ENCODE measurements at places on chromosomes 12 and 14. TPM values are rescaled to one million over a fixed set of nuclear protein-coding genes. Genes with fewer than 3 reads are reported as not detected.
A peak's percentile ranks its signal among the peaks of the same experiment; 100 is the strongest.

DNA sequence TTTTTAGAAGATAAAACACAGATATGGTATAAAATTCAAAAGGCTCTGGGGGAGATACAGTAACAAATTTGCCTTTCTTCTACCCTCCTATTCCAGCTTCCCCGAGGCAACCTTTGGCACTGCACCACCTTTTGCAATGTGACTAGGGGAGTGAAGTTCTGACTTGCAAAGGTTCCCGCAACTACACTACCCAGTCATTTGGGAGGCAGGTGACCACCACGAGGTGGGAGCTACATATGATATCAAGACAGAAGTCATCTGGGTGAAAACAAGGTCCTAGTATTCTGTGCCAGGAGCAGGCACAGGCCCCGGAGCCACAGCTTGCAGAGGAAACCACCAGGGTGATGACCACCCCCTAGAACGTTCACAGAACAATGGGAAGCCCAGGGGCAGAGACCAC is 141.5 kb downstream of the TTC7B start:
- H3K27me3 ChIP-seq: no peaks in the 10 kb centered on the region
- H3K4me1 ChIP-seq: peaks cover 32% of the 10 kb centered on the region
- no peak for DNase-seq
- H3K27ac ChIP-seq: no peak overlapping the region

- H3K36me3 ChIP-seq: no peaks in the 10 kb centered on the region
- H3K4me1 ChIP-seq: no peaks in the 10 kb centered on the region
- no peaks in the 10 kb centered on the region for H3K27me3 ChIP-seq
- H3K4me3 ChIP-seq: no peak overlapping the region
- H3K27ac ChIP-seq: no peak overlapping the region
- DNase-seq: no peak
These were observed 205.0 kb downstream of the SUDS3 start for GRCh38 chr12:118581371-118581770.

DNA sequence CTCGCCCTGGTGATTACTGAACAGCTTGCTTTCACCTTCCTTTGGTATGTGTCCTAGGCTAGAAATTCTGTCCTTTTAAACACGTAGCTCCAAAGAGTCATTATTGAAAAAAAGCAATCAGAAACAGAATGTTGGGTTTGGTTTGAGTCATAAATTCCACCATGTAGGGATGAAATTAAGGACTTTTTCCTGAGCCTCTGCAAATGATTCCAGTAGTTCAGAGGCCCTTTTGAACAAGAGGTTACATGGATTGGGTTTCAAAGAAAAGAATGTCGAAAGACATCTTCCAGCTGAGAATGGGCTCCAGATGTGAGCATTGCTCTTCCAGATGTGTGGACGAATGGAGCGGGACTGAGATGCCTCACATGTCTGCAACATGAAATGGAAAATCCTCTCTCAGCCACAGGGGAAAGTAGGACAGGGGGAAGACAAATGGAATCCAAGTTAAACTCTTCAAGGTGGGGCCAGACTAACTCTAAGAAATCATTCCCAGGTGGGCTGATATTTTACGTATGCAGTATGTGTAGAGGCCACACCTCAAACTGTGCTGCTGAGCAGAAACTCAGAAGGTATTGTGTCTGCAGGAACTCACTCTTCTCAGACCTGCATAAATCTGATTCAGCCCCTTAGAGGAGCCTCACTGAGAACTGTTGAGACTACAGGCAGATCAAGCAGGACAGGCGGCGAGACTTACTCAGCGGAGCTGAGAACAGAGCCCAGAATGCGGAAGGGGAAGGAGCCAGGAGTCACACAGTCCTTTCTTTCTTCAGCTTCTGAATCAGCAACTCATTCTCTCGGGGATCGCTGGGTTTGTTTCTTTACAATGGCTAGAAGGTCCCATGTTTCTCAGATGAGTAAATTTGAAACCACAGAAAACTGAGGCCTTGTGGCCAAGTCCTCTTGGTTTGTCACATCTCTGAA is 23.3 kb upstream of the EMP1 start:
- H3K27me3 ChIP-seq: peaks cover 54% of the 10 kb centered on the region
- H3K4me1 ChIP-seq: peaks cover 39% of the 10 kb centered on the region
- H3K36me3 ChIP-seq: peaks cover 4% of the 10 kb centered on the region

DNA sequence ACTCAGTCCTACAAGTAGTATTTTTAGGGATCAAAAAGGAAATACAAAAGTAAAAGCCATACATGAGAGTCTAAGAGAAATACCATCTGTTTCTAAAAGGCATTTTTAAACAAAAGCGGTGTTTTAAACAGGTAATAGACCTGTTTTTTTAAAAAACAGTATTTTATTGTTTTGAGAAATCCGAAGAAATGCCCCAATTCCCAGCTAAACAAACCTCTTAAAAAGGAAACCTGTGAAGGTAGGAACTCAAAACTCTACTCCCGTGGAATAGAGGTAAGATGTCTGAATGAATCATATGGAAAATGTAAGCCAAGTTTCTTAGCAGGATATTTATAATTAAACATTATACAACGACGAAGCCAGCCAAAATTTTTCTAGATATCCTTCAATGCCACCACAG is 2.0 kb downstream of the PPP1R13B start:
- peaks cover 13% of the 10 kb centered on the region for H3K4me1 ChIP-seq
- peaks cover 19% of the 10 kb centered on the region for H3K27me3 ChIP-seq
- DNase-seq: no peak
- no peak overlapping the region for H3K4me3 ChIP-seq
- no peak overlapping the region for H3K27ac ChIP-seq

GRCh38 chr14:95431199-95432143 is 85.0 kb downstream of the SYNE3 start:
- no peak overlapping the region for H3K27ac ChIP-seq
- H3K36me3 ChIP-seq: peaks cover 71% of the 10 kb centered on the region
- H3K4me1 ChIP-seq: no peaks in the 10 kb centered on the region
- no peak overlapping the region for H3K4me3 ChIP-seq
- H3K27me3 ChIP-seq: no peaks in the 10 kb centered on the region

GRCh38 chr14:36817071-36817930 is 155.6 kb downstream of the PAX9 start:
- H3K4me3 ChIP-seq: no peak overlapping the region
- no peaks in the 10 kb centered on the region for H3K27me3 ChIP-seq
- no peaks in the 10 kb centered on the region for H3K36me3 ChIP-seq

DNA sequence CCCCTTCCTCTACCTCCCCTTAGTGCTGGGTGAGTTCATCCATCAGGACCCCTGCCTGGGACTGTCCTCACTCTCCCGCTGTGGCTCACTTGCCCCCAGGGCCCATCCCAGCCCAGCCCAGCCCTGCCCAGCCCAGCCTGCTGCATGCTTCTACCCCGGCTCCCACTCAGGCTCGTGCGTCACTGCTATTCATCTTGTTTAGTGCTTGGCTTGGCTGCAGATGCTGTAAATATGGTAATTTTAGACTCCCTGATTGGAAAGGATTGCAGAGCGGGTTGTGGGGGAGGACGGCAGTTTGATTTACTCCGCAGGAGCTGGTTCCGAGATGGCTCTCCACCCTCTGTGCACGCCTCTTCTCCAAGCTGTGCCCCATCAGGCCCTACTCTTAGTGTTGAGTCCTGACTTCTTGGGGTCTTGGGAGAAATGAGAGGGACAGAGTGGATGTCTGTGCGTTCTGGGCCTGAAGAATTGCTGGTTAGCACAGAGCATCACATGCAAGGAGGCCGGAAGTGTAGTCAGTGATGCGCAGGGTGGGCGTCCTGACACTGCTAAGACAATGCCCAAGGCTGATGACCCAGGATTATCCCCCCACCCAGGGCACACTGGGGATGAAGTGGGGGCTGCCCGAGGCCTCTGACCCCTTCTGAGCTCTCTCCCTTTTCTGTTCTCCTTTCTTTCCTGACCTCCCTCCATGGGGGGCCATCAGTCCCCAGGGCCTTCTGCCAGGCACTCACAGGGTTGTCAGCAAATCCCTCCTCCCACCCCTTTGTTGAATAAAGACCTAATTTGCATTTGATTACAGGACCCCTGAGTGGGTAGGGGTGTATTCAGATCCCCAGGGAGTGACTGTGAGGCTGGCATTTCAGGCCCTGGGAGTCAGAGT is 244.4 kb downstream of the ZFP36L1 start:
- no peak overlapping the region for H3K4me3 ChIP-seq
- DNase-seq: no peak
- no peaks in the 10 kb centered on the region for H3K27me3 ChIP-seq
- no peaks in the 10 kb centered on the region for H3K36me3 ChIP-seq
- no peaks in the 10 kb centered on the region for H3K4me1 ChIP-seq

DNA sequence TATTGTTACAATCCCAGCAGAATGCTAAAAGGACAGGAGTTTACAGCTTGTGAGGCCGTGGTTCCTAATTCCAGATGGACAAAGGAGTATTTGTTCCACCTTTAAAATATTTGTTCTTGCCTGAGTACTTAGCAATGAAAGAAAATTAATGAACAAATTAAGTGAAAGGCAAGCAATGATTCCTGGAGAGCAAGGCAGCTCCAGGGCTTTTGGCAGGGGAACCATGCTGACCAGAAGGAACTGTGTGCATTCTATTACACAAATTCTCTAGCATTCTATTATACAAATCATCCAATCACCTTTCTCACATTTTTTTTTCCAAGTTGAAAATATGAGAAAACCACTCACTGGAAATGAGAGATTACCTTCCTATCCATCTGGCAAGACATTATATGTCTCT is 1.8 kb upstream of the BMAL2 start:
- no peaks in the 10 kb centered on the region for H3K27me3 ChIP-seq
- peaks cover 46% of the 10 kb centered on the region for H3K4me1 ChIP-seq
- H3K4me3 ChIP-seq: peak overlapping the region; percentile 77
- peaks cover 10% of the 10 kb centered on the region for H3K36me3 ChIP-seq

- peaks cover 26% of the 10 kb centered on the region for H3K4me1 ChIP-seq
- H3K36me3 ChIP-seq: no peaks in the 10 kb centered on the region
- H3K27me3 ChIP-seq: peaks cover 7% of the 10 kb centered on the region
- H3K4me3 ChIP-seq: no peak overlapping the region
- DNase-seq: no peak
These were observed 14.3 kb upstream of the DYNC1H1 start for GRCh38 chr14:101950100-101950499.

- DNase-seq: no peak
- no peaks in the 10 kb centered on the region for H3K36me3 ChIP-seq
- no peak overlapping the region for H3K27ac ChIP-seq
- no peak overlapping the region for H3K4me3 ChIP-seq
- peaks cover 93% of the 10 kb centered on the region for H3K27me3 ChIP-seq
- H3K4me1 ChIP-seq: peaks cover 16% of the 10 kb centered on the region
These were observed 6.9 kb upstream of the HOXC4 start for GRCh38 chr12:54046809-54047159.

- DNase-seq: no peak
- H3K36me3 ChIP-seq: no peaks in the 10 kb centered on the region
- H3K4me1 ChIP-seq: peaks cover 10% of the 10 kb centered on the region
- no peak overlapping the region for H3K27ac ChIP-seq
- H3K4me3 ChIP-seq: no peak overlapping the region
- H3K27me3 ChIP-seq: peaks cover 5% of the 10 kb centered on the region
These were observed 898 bp downstream of the SDSL start for GRCh38 chr12:113422886-113423669.

GRCh38 chr14:105711044-105711620 is 184.7 kb downstream of the TMEM121 start:
- DNase-seq: no peak
- no peaks in the 10 kb centered on the region for H3K27me3 ChIP-seq
- no peak overlapping the region for H3K4me3 ChIP-seq
- no peaks in the 10 kb centered on the region for H3K4me1 ChIP-seq
- H3K36me3 ChIP-seq: no peaks in the 10 kb centered on the region

- no peak for DNase-seq
- no peaks in the 10 kb centered on the region for H3K27me3 ChIP-seq
- H3K4me1 ChIP-seq: peaks cover 34% of the 10 kb centered on the region
- H3K36me3 ChIP-seq: peaks cover 81% of the 10 kb centered on the region
These were observed 15.9 kb downstream of the FAM181A start for GRCh38 chr14:93943052-93943451.

GRCh38 chr12:50187084-50187900 is 20.1 kb upstream of the CERS5 start:
- peaks cover 63% of the 10 kb centered on the region for H3K4me1 ChIP-seq
- peaks cover 53% of the 10 kb centered on the region for H3K36me3 ChIP-seq
- peak overlapping the region; percentile 82 for H3K27ac ChIP-seq
- DNase-seq: peak; percentile 33
- H3K27me3 ChIP-seq: no peaks in the 10 kb centered on the region

GRCh38 chr12:104515899-104516298 is 59.2 kb downstream of the CHST11 start:
- no peaks in the 10 kb centered on the region for H3K27me3 ChIP-seq
- no peak overlapping the region for H3K27ac ChIP-seq
- H3K36me3 ChIP-seq: peaks cover 37% of the 10 kb centered on the region

- no peaks in the 10 kb centered on the region for H3K27me3 ChIP-seq
- H3K27ac ChIP-seq: no peak overlapping the region
- no peak overlapping the region for H3K4me3 ChIP-seq
- DNase-seq: no peak
These were observed 578.0 kb upstream of the TMEM132C start for GRCh38 chr12:127688906-127689428.

The DLST gene
- 108 TPM for total RNA-seq

The ZFYVE1 gene
- total RNA-seq: 18.4 TPM

The CLEC9A gene
- not detected for total RNA-seq

The RDH5 gene
- 10.5 TPM for total RNA-seq

The B4GALNT1 gene
- total RNA-seq: 1.8 TPM

The RILPL2 gene
- 9.0 TPM for total RNA-seq

The HOXC10 gene
- not detected for total RNA-seq

The RNASE7 gene
- not detected for total RNA-seq

All from activated CD4-positive, alpha-beta memory T cell treated with anti-CD3 and anti-CD28 coated beads, Interleukin-2, amount 10 ng/mL, durations not matched to agents 7 days and 5 days (primary cell).